ENCODE measurements at places on chromosomes 1 and 21. TPM values are rescaled to one million over a fixed set of nuclear protein-coding genes. Genes with fewer than 3 reads are reported as not detected.

NHLH1 gene
- total RNA-seq: not detected

EXO1 gene
- 4.7 TPM for total RNA-seq

SCAMP3 gene
- 53.2 TPM for total RNA-seq

- no peak for DNase-seq
Measured at GRCh38 chr1:170240409-170240808, 94.7 kb downstream of the NTMT2 start.

GRCh38 chr1:2512862-2513421, 13.5 kb downstream of the PANK4 start:
- no peak for DNase-seq

GRCh38 chr1:167541610-167542009, 12.0 kb downstream of the CREG1 start:
- no peak for DNase-seq

DNA sequence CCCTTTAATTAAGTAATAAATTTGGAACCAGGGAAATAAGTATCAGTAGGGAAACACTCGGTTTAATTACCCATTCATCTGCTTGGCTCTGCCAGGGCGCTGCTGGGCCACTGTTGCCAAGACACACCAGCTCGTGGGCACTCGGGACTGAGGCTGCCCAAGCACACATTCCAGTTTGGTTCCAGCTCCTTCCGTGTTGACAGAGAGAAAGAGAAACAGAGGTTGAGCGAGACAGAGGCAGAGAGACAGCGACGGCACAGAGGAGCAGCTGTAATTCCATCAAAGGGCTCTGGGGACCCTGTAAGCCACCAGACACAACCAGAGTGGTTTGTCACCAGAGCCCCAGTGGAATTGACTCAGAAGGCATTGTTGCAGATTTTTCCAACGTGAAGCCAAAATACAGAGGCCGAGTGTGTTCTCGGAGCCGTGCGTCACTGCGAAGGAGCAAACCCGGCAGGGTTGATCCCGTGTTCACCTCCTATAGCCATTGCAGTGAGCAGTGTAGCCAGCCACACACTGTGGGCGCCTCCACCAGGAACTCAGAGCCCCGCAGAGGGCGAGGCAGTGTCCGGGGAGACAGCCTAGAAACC, 33.5 kb downstream of the SYF2 start:
- DNase-seq: peak; percentile 78

DNA sequence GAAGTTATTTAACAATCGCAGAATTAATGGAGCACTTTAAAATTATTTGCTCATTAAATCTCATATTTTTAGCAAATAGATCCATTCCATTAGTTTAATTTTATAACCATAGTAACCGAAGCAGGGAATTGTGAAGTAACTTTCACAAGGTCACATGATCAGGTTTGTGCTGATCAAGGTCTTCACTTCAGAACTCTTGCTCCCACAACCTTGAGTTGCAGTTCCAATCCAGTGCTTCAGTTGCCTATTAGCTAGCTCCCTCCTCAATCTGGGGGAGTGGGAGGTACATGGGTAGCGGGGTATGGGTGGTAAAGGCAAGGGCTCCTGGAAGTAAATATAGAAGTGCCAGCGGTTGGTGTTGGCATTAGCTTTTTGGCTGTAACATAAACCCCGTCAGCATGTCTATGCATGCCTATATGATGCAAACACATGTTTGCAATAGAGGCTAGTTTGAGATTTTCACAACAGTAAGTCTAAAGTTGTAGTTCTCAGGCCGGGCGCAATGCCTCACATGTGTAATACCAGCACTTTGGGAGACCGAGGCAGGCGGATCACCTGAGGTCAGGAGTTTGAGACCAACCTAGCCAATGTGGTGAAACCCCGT, 5.8 kb downstream of the ATP5IF1 start:
- DNase-seq: no peak

PANK4 gene
- total RNA-seq: 29.4 TPM

DNA sequence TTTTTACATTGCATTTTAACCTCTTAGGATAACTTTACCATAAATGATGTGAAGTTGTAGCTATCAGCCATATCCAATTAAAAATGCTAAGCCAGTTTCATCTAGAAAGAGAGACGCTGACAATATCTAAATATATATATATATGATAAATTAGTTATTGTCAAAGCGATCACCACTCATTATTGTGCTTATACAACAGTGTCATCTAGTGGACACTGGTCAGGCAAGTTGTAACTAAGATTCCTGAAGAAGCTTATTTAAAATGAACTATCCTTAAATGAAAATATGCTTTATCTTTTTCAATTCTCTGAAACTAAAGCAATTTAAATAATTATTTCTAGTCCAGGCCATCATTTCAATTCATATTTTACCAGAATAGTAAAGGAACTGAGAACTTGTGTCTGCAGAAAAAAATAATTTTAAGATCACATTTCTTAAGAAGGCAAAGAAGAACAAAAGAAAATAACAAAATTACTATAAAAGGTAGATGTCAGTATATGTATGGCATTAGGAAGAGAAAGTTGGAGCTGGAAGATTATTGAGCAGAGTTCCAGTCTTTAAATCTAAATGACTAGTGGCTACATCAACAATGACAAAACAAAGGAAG, 193.3 kb upstream of the SNX7 start:
- DNase-seq: no peak

TPRG1L gene
- total RNA-seq: 93.9 TPM

S100A9 gene
- 21.0 TPM for total RNA-seq

GRCh38 chr1:185562461-185563359, 171.5 kb upstream of the HMCN1 start:
- DNase-seq: no peak

TNFRSF8 gene
- total RNA-seq: 0.15 TPM

DNA sequence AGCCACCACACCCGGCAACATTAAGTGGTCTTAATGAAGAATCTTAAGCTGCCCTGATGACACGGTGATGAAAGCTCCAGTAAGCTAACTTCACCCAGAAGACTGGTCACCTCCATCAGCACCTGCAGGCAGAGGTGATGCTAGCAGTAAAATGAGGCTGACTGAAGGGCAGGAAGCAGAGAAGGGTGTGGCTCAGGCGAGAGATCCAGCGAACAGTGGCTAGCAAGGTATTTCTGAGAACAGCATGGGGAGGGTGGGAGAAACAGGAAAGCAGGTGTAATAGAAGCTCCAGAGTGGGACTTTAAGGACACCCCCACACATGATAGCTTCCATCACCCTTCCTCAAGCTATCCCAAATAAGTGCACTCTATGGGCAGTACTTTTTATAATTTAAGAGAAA, 15.9 kb upstream of the DISP1 start:
- no peak for DNase-seq

GJB3 gene
- total RNA-seq: 11.0 TPM

GRCh38 chr1:172321451-172321850, 99.0 kb upstream of the C1orf105 start:
- DNase-seq: no peak

- DNase-seq: no peak
Measured at GRCh38 chr21:16154951-16155635, 425.3 kb downstream of the USP25 start.

AGT gene
- total RNA-seq: 1.2 TPM

DNA sequence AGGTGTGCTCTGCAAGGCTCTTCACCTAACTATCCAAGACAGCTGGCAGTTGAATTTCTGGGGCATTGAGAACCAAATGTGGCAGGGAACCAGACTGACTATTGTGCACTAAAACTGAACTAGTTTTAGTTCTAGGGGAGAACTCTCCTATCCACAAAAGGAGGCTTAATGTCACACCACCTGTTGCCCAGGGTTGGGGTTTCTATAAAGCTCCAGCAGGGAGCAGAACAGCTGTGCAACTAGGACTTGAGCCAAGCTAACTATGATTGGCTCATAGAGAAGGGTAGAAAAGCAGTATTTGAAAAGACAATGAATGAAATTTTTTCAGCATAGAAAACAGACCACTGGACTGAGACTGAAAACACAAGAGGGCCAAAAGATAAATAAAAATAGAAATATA, 53.3 kb upstream of the FGGY start:
- no peak for DNase-seq

DNA sequence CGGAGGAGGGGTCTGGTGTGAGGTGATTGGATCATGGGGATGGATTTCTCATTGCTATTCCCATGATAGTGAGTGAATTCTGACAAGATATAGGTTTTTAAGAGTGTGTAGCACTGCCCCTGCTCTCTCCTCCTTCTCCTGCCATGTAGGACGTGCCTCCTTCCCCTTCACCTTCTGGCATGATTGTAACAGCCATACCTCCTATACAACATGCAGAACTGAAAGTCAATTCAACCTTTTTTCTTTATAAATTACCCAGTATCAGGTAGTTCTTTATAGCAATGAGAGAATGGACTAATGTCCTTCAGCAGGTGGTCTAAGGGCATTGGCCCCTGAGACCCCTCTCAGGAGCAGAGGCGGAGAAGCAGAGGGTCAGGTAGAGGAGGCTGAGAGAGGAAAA, 168.7 kb upstream of the ETV3 start:
- no peak for DNase-seq

- DNase-seq: no peak
Measured at GRCh38 chr1:84936116-84936810, 43.3 kb upstream of the LPAR3 start.

DNA sequence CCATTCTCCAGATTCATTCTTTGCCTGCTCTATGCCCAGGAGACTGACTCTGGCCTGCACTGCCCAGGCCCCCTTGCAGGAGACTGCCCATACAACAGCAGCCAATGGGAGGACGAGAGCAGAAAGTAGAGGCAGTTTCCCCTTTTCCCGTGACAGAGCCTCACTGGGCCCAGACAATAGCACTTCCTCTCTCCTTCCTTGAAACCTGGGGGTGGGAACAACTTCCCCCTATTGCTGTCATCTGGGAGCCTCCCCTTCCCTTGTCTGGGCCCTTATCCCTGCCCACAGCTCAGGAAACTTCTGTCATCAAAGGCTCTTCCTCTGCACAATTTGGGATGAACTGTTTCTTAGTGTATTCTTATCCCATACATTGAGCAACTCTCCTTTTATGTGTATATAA, 60.8 kb upstream of the KCNJ15 start:
- DNase-seq: no peak
